ENCODE measurements at places on chromosomes 3 and 15.

GRCh38 chr15:76179023-76179422 is 119.2 kb downstream of the TMEM266 start:
- DNase-seq, result no peak

DNA sequence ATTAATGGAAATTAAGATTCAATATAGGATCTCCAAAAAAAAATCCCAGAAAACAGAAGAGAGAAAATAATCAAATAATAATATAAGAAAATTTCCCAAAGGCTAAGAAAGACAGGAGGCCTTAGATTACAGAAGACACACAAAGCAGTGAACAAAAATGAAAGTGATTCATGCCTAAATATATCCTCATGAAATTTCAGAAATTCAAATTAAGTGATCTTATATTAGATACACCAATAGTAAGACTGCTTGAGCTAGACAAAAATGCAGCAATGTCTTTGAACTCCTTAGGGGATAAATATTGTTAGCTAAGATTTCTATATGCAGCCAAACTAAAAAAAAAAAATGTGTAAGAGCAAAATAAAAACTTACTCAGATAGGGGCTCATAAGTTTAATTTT is 44.6 kb upstream of the ARPP21 start:
- DNase-seq, result no peak

GRCh38 chr3:52915294-52915693 is 17.9 kb upstream of the STIMATE start:
- no peak for DNase-seq

DNA sequence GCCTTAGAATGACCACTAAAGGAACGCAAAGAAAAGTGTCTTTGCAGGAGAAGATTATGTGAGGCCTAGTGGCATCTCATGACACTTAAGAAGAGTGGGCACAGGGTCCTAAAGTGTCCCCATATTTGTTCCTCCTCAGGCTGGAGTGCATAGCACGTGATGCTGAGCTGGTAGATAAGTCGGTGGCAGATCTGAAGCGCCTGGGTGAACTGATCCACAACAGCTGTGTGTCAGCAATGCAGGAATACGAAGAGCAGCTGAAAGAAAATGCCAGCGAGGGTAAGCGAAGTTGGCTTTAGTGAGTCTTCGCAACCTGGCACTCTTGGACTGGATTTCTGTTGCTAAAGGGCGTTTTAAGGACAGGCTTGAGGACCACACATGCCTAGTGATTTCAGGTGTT is 92.6 kb downstream of the CHD2 start:
- DNase-seq, result no peak

DNA sequence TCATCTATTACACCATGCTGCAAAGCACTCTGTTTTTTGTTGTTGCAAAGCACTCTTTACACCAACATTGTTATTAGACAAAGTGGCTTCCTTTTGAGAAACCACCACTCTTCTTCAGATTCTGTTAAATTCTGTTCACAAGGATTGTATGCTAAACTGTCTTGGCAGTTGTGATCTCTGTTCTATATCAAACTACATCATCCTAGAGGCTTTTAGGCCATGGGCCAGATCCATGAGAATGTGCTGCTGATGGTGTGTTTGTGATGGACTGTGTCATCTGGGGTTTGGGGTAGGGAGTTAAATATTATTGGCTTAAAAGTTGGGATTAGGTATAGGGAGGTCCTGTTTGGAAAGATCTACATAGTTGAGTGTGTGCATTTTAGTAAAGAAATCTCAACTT is 229.8 kb downstream of the GAP43 start:
- no peak for DNase-seq

DNA sequence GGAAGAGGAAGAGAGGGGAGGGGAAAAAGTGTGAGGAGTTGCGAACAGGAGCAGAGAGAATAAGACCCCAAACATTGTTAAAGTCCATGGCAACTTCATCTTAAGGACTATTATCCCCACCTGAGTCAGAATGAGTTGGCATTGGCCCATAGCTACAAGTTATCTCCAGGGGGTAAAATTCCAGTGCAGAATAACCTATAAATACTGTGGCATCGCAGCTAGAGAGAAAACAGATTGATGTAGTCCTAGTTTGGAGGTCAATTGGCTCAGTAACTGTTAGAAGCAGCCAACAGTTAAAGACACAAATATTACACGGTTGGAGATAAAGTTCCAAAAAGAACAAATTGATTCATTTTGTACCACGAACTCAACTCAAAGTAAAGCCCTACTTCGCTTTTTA is 313.9 kb upstream of the CCDC54 start:
- no peak for DNase-seq

GRCh38 chr3:198032039-198032936 is 72.3 kb downstream of the LMLN start:
- DNase-seq, result no peak

DNA sequence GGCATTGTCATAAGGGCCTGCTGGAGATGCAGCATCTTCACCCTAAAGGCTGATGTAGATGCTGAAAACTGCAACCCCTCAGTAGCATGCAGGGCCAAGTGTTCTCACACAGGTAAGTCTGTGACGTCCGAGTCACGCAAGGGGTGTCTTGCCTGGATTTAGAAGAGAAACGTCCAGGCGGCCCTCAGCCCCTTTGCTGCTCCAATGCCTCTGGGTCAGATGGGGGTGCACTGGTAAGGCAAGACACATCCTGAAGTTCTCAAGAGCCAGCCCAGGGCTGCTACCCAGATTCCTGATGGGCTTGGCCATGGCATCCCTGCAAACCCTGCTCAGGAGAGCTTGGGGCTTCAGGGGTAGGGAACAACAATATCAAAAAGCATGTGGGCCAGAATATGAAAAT is 25.4 kb downstream of the ONECUT1 start:
- no peak for DNase-seq

- DNase-seq, result no peak
These were observed 14.5 kb downstream of the EFCAB12 start for GRCh38 chr3:129413687-129414506.

GRCh38 chr3:101217472-101218245 is 102.7 kb downstream of the IMPG2 start:
- DNase-seq, result no peak

GRCh38 chr15:79170256-79170664 is 79.7 kb upstream of the RASGRF1 start:
- no peak for DNase-seq

DNA sequence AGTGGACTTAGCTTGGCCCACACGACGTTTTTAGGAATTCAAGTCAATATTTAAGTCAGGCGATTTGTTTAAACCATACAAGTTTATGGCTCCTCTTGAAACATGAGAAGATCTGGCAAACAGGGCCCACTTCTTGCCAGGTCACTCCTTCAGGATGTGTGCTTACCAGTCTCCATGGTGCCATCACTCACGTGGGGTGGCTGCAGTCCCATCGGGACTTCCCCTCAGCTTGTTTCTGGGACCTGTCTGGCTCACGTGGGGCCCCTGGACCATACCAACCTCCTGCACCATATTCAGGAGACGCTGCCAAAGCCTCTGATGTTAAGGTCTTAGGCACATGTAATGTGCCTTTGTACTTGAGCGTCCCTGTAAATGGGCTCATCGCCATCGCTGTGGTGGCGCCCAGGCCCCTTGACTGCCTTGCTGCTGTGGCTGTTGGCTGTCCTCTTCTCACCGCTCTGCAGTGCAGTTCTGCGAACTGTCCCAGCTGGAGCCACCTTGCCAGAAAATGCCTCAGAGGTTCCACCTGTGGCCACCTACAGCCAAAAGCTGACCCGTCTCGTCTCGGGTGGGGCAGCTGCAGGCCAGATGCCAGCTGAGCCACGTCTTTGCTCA is 8.9 kb downstream of the MCM2 start:
- DNase-seq, result no peak

GRCh38 chr3:195212033-195212748 is 58.8 kb downstream of the XXYLT1 start:
- no peak for DNase-seq

DNA sequence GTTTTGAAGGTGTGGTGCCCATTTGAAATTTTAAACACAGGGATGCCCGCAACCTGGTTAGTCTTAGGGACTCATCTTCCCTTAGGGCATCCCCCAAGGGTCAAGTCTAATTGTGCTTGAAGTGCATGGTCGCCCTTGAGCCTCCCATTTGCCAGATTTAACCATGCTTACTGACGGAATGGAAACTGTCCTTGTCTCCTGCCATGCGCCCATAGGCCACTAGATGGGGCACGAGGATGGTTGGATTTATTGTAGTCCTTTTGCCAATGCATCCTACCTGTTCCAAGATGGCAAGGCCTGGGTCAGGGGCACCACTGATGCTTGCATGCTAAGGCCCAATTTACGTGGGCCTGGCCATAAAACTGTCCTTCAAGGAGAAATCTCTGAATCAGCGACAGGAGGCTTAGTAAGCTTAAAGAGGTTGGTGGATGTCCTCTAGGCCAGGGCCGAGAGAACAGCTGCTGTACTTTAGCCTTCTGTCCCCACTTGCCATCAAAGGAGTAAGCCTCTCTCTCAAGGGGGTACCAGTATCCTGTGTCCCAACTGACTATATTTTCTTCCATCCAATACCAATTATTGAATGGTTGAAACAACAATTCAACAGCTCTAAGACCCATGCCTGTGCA is 355.4 kb downstream of the OTOL1 start:
- DNase-seq, result no peak

DNA sequence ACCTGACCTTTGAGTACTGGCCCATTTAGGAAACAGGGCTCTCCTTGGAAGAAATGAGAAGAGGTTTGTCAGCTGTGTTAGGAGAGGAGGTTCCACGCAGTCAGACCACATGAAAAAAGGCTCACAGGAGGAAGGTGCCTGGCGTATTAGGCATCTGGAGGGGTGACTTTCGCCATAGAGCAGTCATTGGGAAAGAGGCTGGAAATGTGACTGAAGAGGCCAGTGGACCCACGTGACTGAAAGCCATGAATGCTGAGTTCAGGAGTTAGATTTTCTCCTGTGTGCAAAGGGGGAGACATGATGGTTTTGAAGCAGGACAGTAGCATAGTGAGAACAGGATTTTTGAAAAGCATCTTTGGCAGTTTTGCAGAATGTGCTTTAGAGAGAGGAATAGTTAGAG is 29.7 kb upstream of the RNF7 start:
- no peak for DNase-seq

DNA sequence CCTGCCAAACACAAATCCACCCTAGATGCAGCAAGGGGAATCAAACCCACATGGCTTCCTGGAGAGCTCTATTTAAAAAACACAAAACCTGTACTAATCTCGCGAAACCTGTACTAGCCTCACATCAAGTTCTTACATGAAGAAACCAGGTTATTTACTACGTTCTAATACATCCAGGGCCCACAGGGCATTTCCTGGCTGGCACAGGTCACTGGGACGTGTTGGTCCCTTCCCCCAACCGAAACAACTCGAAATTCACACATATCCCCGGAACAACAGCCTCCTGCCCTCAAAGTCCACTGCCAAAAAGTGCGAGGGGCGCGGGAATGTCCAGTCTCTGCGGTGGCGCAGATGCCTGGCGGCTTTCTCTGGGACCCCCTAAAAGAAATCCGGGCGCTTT is 955 bp downstream of the CDCP1 start:
- no peak for DNase-seq

- no peak for DNase-seq
These were observed 164.6 kb upstream of the LINGO1 start for GRCh38 chr15:77797270-77797669.

GRCh38 chr3:21901484-21901883 is 150.5 kb upstream of the ZNF385D start:
- DNase-seq, result peak; percentile 25

DNA sequence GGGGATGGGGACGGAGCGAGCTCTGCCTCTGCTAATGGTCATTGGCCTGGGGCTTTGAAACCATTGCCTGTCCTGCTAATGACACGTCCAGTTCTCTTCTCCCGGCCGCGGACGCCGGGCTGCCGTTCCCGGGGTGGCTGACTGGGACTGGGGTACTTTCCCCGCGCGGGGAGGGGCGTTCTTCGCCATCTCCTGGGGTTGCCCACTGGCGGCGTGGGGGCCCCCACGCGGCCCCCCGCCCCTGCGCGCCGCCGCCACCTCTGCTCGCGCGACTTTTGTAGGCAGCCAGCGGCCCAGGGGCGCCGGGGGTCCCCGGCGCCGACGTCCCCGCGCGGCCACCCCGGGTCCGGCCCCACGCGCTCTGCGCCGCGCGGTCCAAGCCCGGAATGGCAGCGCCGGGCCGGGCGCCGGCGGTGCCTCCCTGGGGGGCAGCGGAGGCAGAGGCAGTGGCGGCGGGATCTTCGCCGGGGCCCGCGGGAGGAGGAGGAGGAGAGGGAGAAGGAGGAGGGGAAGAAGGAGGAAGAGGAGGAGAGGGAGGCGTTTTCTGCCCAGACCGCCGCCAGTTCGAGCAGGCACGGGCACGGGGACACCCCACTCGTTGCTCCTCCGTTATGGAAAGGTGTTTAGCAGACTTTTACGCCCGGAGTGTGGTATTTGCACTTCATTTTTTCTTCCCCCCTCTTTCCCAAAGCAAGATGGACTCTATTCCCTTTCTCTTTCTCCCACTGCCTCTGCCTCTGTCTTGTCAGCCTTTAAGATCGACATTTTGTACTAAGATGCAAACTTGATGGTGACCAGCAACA is 2.3 kb downstream of the BBX start:
- DNase-seq, result peak; percentile 57

DNA sequence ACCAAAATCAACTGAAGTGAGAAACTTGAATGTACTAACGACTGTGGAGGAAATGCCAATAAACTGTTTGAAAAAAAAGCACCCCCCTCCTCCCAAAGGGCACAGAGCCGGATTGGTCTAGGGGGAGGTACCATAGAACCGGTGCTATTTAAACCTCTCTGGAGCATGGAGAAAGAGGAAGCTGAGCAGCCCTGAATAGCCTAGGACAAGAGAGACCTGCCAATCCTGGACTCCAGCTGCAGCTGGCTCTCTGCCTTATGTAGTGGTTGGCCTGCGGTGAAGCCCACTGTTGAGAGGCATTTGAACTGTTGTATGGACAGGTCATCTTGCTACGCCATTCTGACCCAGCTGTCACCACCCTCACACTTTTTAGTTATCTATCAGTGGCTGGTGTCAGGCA is 1.5 kb upstream of the SH3GL3 start:
- no peak for DNase-seq

DNA sequence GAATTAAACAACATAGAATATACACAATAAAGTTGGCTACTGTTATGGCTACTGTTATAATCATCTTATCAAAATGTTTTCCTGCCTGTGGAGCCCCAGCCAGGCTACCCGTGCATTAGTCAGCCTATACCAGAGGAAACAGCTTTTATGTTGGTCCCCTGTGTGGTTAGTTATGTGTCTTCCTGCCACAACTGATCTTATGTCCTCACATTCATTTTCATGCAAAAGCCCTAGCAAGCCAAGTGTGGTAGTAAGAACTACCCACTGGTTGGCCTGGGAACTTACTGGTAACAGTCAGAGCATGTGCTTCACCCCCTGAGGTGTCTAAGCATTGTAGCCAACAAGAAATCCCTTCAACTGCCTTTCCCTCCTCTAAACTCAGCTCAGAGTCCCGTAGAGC is 21.8 kb downstream of the MGLL start:
- DNase-seq, result no peak

DNA sequence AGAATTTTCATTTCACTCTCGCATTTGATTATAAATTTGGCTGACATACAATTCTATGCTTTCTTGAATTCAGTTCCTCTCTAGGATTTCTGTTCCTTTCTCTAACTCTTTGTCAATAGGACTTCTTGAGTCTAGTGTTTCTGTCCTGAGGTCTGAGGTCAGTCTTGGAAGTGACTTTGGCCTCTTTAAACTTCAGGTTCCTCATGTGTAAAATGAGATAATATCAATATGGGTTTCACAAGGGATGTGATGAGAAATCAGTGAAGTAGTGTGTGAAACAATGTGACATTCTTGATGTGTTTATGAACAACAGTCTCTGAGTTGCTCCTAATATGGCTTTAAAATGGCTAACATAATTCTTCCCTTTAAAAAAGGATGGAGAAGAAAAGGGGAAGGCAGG is 92.2 kb downstream of the SV2B start:
- DNase-seq, result no peak
